Gastrocnemius medialis (tissue), 4 donors: ENCODE measurements at places on chromosomes 12 and 14. TPM values are rescaled to one million over a fixed set of nuclear protein-coding genes. Genes with fewer than 3 reads are reported as not detected.

DNA sequence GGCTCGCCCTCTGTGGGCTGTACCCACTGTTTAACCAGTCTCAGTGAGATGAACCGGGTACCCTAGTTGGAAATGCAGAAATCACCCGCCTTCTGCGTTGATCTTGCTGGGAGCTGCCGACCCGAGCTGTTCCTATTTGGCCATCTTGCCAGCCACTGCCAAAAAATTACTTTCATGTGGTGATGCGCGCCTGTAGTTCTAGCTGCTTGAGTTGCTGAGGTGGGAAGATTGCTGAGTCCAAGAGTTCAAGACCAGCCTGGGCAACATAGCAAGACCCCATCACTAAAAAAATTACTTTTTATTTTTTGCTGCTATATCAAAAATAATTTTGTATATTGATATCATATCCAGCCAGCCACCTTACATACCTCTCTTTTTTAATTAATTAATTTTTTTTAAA is 18.4 kb downstream of the BRMS1L start:
- H3K27ac ChIP-seq, result no peak overlapping the region
- H3K4me3 ChIP-seq, result no peak overlapping the region
- DNase-seq, result no peak
- peaks cover 29% of the 10 kb centered on the region for H3K36me3 ChIP-seq

DPPA3 gene
- total RNA-seq, result not detected

- H3K4me3 ChIP-seq, result no peak overlapping the region
- no peak overlapping the region for H3K27ac ChIP-seq
- H3K36me3 ChIP-seq, result peaks cover 41% of the 10 kb centered on the region
- no peak for DNase-seq
Measured at GRCh38 chr12:64733857-64734256, 25.3 kb downstream of the GNS start.

KRT79 gene
- total RNA-seq, result not detected

DNA sequence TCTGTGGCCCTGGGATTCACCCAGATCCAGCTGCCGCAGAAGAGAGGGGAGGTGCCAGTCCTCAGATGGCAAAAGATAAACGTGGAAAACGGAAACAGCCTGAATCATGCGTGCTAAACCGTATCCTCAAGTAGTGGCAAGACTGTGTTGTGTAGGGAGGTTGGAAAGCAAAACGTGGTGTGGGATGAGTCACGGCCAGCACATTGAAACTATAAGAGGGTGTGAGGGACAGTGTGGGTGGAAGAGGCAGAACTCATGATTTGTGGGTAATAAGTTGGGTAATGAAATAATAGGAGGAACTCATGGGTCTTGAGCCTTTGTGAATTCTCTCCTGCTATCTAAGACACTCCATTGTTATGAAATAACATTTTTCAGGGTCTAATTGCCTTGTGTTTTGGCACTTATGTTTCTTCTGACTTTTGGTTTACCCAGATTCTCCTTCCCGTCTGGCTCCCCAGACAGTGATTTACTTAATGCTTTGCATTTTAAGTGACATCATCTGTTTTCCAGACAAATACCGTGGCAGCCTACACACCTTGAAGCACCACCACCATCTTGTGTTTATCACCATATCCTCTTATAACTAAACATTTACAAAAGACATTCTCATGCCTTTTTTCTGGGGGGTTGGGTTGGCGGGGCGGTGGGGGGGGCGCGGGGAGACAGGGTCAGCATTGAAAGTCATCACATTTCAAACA is 62.3 kb upstream of the PTCSC3 start:
- H3K27ac ChIP-seq, result no peak overlapping the region
- no peaks in the 10 kb centered on the region for H3K27me3 ChIP-seq
- no peak overlapping the region for H3K4me3 ChIP-seq

MMP19 gene
- 3.1 TPM for total RNA-seq

DNA sequence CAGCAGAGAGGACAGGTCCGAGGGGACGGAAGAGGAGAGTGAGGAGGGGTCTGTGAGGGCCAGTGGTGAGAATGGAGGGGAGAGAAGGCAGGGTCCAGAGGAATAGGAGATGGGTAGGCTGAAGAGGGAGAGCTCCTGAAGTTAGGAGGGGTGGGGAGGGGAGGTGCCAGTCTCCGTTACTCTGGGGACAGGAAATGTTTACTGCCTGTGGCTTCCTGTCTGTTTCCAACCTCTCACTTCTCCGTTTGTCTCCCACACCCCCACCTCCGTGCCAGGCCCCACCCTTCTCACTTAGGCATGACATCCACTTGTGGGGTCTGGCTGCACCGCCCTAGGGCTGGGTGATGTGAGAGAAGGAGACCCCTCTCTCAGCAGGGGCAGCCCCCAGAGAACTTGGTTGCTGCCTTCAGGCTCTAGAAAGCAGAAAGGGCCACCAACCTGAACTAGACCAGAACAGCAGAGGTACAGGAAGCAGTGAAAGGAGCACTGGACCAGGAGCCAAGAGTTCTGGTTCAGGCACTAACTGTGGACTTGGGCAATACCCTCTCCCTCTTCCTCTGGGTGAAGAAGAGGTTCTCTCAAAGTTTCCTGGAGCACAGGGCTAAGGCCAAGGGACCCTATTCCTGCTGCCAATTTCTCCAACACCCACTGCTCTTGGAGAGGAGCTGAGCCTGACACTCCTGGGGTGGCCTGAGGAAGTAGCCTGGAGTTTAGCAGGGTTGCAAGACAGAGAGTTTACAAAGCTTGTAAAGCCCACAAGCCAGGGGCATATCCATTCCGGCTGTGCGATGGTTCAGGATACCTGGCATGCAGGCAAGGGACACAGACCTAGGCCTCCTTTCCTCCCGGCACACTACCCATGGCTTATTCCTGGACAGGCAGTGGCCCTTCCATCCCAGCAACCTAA is 5.5 kb downstream of the ITGA5 start:
- H3K27me3 ChIP-seq, result no peaks in the 10 kb centered on the region
- peak overlapping the region; percentile 13 for H3K4me3 ChIP-seq

DNA sequence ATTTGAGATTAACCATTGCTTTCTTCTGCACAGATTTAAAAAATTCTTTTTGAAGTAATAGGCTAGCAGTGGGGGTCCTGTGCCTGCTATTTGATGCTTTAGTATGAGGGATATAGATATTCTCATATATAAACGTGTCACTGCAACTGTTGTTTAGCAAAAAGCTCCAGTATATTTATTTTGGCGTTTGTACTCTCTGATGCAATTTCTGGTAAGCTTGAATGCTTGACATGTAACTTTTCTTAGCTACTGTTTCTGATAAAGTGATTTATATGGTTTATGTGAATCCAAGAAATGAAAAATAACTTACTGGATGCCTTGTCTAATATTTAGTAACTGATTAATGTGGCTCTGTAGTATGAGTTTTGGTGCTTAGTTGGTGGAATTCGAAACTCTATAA is 77.1 kb downstream of the TTLL5 start:
- no peaks in the 10 kb centered on the region for H3K36me3 ChIP-seq
- no peak overlapping the region for H3K27ac ChIP-seq
- no peaks in the 10 kb centered on the region for H3K4me1 ChIP-seq
- DNase-seq, result no peak

DNA sequence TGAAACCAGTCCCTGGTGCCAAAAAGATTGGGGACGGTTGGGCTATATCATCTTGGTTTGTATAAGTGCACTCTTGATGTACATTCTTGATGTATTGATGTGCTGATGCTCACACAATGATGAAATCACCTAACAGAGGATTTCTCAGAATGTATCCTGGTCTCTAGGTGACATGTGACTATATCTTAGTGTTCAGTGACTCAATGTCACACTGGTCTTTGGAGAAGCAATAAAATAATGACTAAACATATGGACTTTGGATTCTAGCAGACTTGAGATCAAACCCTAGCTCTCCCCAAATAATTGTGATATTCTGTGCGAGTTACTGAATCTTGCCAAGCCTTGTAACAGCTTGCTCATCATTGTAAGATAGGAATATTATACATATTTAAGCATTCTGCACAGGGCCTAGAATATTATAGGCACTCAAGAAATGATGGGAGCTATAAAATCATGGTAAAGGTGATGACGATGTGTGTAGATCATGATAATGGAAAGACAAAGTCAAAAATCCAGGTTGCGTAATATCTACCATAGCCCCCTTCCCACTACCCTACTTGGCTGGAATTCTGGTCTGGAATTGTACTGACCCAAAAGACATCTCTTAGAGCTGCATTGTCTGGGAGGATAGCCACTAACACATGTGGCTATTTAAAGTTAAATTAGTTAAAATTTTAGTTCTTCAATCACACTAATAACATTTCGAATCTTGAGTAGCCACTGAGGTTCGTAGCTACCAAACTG is 117.6 kb upstream of the PWP1 start:
- H3K4me3 ChIP-seq, result no peak overlapping the region
- no peak overlapping the region for H3K27ac ChIP-seq
- no peaks in the 10 kb centered on the region for H3K36me3 ChIP-seq
- no peaks in the 10 kb centered on the region for H3K27me3 ChIP-seq
- DNase-seq, result no peak

DNA sequence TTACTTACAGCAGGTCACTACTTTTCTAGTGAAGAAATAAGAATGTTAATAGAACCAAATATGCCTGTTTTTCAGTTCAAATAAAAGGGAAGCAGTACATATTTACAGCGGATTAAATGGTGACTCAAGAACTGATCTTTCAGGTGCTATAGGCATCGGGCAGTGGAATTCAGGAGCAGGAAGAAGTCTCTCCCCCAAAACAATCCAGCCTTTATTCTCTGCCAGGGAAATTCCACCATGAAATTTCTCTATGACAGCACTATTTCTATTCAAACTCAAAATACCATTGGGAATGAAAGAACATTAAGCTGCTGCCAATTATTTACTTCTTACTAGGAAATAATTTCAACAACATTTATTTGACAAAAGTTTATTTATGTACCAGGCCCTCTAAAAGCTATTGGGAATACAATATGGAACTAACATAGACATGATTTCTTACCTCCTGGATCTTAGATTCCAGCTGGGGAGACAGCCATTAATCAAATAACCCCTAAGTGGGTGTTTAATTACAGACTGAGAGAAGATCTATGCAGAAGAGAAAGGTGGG is 60.3 kb upstream of the KRR1 start:
- H3K4me1 ChIP-seq, result peaks cover 5% of the 10 kb centered on the region
- H3K27ac ChIP-seq, result no peak overlapping the region
- H3K4me3 ChIP-seq, result no peak overlapping the region
- no peak for DNase-seq
- no peaks in the 10 kb centered on the region for H3K36me3 ChIP-seq
- no peaks in the 10 kb centered on the region for H3K27me3 ChIP-seq

GLIPR1 gene
- 3.0 TPM for total RNA-seq

DNA sequence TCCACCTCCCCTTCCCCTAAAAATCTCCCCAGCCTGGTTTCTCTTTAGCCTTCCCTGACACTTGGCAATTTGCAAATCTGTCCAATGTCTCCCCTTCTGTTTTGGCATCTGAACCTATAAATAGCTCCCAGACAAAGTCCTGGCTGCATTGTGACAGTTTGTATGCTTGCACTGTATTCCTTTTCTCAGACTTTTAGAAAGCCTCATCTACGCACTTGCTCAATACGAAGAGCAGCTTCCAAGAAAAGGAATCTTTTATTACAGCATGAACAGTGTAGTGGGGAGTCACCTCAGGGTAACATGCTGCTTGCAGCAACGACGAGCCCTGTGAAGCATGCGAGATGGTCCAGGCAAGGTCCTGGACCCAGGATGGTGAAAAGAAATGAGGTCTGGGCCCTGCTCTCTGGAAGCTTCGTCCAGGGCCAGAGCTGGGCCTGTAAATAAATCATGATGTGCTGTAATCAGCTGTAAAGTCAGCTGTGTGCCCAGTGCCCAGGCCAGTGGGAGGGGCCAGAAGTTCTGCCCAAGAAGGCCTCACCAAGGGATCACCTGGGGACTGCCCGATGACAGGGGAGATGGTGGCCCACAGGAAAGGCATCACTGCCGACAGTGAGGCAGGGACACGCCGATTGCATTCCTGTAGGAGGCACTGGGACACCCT is 88.3 kb downstream of the RIN3 start:
- H3K4me3 ChIP-seq, result no peak overlapping the region
- H3K36me3 ChIP-seq, result no peaks in the 10 kb centered on the region
- H3K27ac ChIP-seq, result no peak overlapping the region
- H3K4me1 ChIP-seq, result no peaks in the 10 kb centered on the region
- H3K27me3 ChIP-seq, result no peaks in the 10 kb centered on the region

- no peaks in the 10 kb centered on the region for H3K36me3 ChIP-seq
- H3K4me3 ChIP-seq, result no peak overlapping the region
- no peaks in the 10 kb centered on the region for H3K27me3 ChIP-seq
- H3K27ac ChIP-seq, result no peak overlapping the region
- no peaks in the 10 kb centered on the region for H3K4me1 ChIP-seq
Measured at GRCh38 chr14:90965765-90966164, 94.7 kb downstream of the RPS6KA5 start.

PAPLN gene
- total RNA-seq, result 5.0 TPM

DNA sequence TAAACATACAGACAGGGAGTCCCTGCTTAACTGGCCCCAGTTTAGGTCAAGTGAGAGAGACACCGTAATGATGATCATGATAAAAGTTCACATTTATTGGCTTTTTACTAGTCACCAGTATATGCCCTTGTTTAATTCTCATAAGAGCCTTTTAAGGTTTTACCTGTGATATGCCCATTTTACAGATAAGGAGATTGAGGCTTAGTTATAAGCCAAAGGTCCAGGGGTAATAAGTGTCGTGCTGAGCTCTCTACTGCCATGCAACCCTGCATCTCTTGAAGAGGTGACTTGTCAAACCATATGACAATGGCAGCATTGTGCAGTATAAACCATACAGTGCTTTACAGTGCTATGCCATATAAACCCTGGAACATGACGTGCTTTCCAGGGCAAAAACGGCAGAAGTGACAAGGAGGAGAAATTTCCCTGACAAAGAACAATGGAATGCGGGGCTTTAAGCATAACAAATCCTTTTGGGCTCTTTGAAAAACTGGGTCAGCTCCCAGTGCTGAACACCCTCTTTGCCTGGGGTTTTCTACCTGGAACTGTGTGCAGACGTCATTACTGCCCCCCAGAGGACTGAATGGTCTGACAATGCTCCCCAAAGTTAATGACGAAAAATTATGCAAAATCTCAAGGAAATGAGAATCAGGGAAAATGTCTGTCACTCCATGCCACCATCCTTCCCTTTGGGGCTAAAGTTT is 59.7 kb upstream of the C14orf132 start:
- H3K27ac ChIP-seq, result no peak overlapping the region
- no peaks in the 10 kb centered on the region for H3K27me3 ChIP-seq
- H3K4me1 ChIP-seq, result no peaks in the 10 kb centered on the region
- H3K36me3 ChIP-seq, result no peaks in the 10 kb centered on the region
- H3K4me3 ChIP-seq, result no peak overlapping the region

- no peaks in the 10 kb centered on the region for H3K27me3 ChIP-seq
Measured at GRCh38 chr12:6644257-6644596, 3.0 kb downstream of the ACRBP start.

GRCh38 chr12:40049268-40049667 is 56.6 kb downstream of the SLC2A13 start:
- H3K4me3 ChIP-seq, result no peak overlapping the region
- no peaks in the 10 kb centered on the region for H3K4me1 ChIP-seq
- H3K27ac ChIP-seq, result no peak overlapping the region
- DNase-seq, result no peak
- no peaks in the 10 kb centered on the region for H3K27me3 ChIP-seq
- no peaks in the 10 kb centered on the region for H3K36me3 ChIP-seq

BMAL2 gene
- total RNA-seq, result 0.10 TPM
